BJ (cell line): ENCODE measurements at places on chromosomes 4 and X.

GRCh38 chrX:120671963-120672362 lies 42.1 kb upstream of the C1GALT1C1 start:
- no peak for DNase-seq

DNA sequence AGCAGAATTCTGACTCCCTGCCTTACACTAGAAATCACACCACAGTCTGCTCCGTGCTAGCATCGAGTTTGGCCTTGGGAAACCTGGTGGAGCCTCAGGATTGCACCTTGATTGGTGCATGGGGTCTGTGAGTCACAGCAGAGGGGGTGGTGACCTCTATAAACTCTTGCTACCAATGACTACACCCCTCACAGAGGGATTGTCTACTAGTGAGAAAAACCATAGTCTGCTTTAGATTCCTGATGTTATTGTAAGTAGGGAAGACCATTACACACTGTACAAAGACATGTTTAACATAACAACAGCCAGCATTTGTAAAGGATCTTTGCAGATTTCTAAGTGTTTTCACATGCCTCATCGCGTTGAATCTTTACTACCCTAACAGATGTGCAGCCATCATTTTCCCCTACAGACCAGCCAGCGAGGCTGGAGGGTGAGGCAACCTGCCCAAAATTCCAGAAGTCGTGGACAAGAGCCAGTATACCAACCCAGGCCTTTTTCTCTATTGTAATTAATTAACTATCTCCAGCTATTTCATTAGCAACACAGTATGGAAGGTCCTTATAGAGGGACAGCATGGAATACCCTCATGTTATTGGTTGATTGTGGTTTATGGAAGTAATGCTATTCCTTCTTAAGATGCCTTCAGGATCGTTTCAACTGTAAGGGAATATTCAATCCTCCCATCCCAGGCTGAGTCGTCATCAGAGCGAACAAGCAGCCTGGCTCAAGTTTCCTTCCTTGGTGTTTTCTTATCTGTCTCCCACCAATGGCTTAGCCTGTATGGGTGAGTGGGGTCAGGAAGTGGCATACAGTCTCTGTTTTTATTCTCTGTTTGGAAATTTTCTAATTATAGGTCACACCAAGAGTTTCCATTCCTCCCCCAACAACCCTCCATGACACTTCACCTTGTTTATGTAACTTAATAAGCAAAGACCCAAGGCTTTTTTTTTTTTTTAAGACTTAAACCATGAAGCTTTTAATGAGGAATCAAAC lies 55.9 kb upstream of the KDR start:
- DNase-seq = no peak

GRCh38 chrX:38649674-38650647 lies 88.6 kb downstream of the TSPAN7 start:
- DNase-seq = no peak

GRCh38 chr4:87904639-87905160 lies 70.8 kb upstream of the SPP1 start:
- no peak for DNase-seq

- peak; percentile 81 for DNase-seq
Measured at GRCh38 chrX:630612-631496, at the start of gene SHOX. Gene SHOX (plus strand): TSS chrX:630791. CDS start chrX:630898, 107 bp downstream.

DNA sequence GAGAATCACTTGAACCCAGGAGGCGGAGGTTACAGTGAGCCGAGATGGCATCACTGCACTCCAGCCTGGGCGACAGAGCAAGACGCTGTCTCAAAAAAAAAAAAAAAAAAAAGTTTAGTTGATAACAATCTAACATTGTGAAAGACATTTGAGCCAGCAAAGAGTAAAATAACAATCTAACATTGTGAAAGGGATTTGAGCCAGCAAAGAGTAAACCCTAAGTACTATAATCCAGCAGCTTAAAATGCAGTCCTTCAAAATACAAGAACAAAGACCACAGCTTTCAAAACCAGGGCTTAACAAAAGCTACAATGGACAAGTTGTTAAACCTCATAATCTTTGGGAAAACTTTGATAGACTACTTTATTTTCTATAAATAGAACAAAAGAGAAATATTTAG lies 16.9 kb downstream of the MFAP3L start:
- DNase-seq = no peak

GRCh38 chr4:74013264-74013663 lies 14.8 kb upstream of the CXCL5 start:
- no peak for DNase-seq
